ENCODE measurements at places on chromosomes 3 and 15. TPM values are rescaled to one million over a fixed set of nuclear protein-coding genes. Genes with fewer than 3 reads are reported as not detected.
A peak's percentile ranks its signal among the peaks of the same experiment; 100 is the strongest.

TMCO5A gene
- not detected for total RNA-seq

SPRED1 gene
- total RNA-seq, result 32.6 TPM

GRCh38 chr15:25711164-25711563 lies 152.0 kb downstream of the ATP10A start:
- H3K36me3 ChIP-seq, result no peaks in the 10 kb centered on the region
- DNase-seq, result no peak
- H3K27me3 ChIP-seq, result no peaks in the 10 kb centered on the region
- no peaks in the 10 kb centered on the region for H3K4me1 ChIP-seq

GRCh38 chr3:129415830-129416229 lies 12.6 kb downstream of the EFCAB12 start:
- no peaks in the 10 kb centered on the region for H3K4me1 ChIP-seq
- no peak for DNase-seq
- no peak overlapping the region for H3K27ac ChIP-seq
- no peaks in the 10 kb centered on the region for H3K27me3 ChIP-seq

DNA sequence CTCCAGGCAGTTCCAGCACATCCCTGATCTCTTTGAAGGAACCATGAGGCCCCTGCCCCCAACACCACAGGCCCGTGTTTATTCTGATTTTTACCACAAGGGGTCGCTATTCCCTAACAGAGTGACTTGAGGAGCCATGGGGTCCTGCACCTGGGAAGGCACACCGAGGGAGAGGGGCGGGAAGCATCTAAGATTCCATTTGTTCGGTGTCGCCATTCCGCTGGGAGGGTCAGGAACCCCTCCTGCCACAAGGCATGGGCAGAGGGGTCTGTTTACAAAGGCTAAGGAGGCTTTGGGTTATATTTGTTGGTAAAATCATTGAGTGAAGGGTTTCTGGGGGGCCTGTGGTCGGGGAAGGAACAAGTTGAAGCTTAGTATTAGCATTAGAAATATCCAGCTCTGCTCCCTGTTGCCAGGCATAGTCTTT lies 77.1 kb downstream of the WDR76 start:
- peak; percentile 94 for DNase-seq
- no peak overlapping the region for H3K4me3 ChIP-seq
- H3K4me1 ChIP-seq, result peaks cover 2% of the 10 kb centered on the region

GRCh38 chr3:123802007-123802625 lies 82.0 kb downstream of the MYLK start:
- no peaks in the 10 kb centered on the region for H3K36me3 ChIP-seq
- no peaks in the 10 kb centered on the region for H3K27me3 ChIP-seq
- H3K4me3 ChIP-seq, result no peak overlapping the region
- no peak for DNase-seq
- no peaks in the 10 kb centered on the region for H3K4me1 ChIP-seq
- H3K27ac ChIP-seq, result no peak overlapping the region

DNA sequence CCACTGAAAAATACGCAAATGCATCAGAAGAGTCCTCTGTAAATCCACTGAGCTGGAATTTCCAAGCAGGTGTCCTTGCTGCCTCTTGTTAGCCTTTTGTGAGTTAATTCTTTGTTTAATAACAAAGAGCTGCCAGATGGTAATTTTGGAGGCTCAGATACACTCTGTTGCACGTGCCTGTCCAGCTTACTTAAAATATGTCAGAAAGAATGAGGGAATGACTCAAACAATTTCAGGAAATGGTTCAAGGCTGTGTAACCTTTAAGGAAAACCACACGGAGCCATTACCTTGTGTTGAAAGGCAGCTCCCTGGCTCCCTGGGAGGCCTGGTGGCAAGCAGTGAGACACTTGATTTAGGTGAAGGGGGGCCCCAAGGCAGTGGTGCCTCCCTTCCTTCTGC lies 302.2 kb upstream of the CTDSPL start:
- no peaks in the 10 kb centered on the region for H3K27me3 ChIP-seq
- no peak for DNase-seq
- H3K36me3 ChIP-seq, result no peaks in the 10 kb centered on the region
- no peak overlapping the region for H3K4me3 ChIP-seq

DNA sequence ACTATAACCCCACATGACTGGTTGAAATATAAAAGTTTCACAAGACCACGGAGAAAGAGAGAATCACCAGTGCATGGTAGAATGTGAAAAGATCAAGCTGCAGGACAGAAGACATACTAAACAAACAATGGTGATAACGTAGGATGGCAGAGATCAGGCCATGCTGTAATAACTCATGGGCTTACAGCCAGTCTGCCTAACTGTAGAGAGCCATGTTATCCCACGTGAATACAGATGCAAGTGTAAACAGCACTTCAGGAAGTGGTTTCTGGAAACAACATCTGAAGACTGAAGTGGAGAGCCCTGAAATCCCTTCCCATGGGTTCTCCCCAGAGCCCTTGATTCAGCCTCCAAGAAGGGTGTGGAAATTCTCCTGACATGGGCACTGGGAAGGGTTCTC lies 103.2 kb upstream of the SLCO2A1 start:
- no peaks in the 10 kb centered on the region for H3K27me3 ChIP-seq
- H3K27ac ChIP-seq, result no peak overlapping the region
- no peaks in the 10 kb centered on the region for H3K4me1 ChIP-seq
- H3K4me3 ChIP-seq, result no peak overlapping the region

GRCh38 chr15:63340878-63341277 lies 40.8 kb downstream of the CA12 start:
- peaks cover 25% of the 10 kb centered on the region for H3K4me1 ChIP-seq
- DNase-seq, result no peak
- H3K36me3 ChIP-seq, result no peaks in the 10 kb centered on the region
- H3K4me3 ChIP-seq, result no peak overlapping the region
- H3K27ac ChIP-seq, result no peak overlapping the region
- H3K27me3 ChIP-seq, result no peaks in the 10 kb centered on the region

GRCh38 chr3:50620820-50621219 lies 3.9 kb downstream of the MAPKAPK3 start:
- no peak for DNase-seq
- peaks cover 7% of the 10 kb centered on the region for H3K4me1 ChIP-seq
- H3K36me3 ChIP-seq, result no peaks in the 10 kb centered on the region
- no peak overlapping the region for H3K27ac ChIP-seq
- H3K27me3 ChIP-seq, result no peaks in the 10 kb centered on the region

GRCh38 chr3:94481226-94481898 lies 418.5 kb downstream of the NSUN3 start:
- no peaks in the 10 kb centered on the region for H3K4me1 ChIP-seq
- no peaks in the 10 kb centered on the region for H3K36me3 ChIP-seq
- no peak overlapping the region for H3K27ac ChIP-seq

GRCh38 chr3:191985691-191986090 lies 524.7 kb downstream of the PYDC2 start:
- H3K27me3 ChIP-seq, result no peaks in the 10 kb centered on the region
- no peaks in the 10 kb centered on the region for H3K36me3 ChIP-seq
- no peak for DNase-seq
- H3K4me1 ChIP-seq, result no peaks in the 10 kb centered on the region
- H3K4me3 ChIP-seq, result no peak overlapping the region

DNA sequence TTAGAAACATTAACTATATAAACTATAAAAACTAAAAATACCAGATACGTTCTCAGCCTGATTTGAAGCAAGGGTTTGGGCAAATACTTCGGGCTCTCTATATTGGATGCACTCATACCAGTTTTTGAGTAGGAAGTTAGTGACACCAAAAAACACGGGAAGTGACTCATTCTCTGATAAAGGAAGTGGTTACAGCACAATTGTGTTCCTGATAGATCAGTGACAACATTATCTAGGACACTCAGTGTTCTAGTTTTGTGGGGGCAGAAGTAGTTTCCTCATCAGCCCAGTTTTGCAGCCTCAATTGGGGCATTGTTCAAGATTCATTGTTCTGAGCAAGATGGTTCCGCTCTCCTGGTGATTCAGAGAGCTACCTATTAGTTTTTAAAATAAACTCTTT lies 469.6 kb upstream of the DPPA4 start:
- DNase-seq, result no peak
- no peaks in the 10 kb centered on the region for H3K36me3 ChIP-seq
- no peaks in the 10 kb centered on the region for H3K27me3 ChIP-seq
- H3K27ac ChIP-seq, result no peak overlapping the region

- no peaks in the 10 kb centered on the region for H3K4me1 ChIP-seq
- DNase-seq, result no peak
- no peaks in the 10 kb centered on the region for H3K27me3 ChIP-seq
- no peak overlapping the region for H3K27ac ChIP-seq
Observed at GRCh38 chr3:33652736-33653135, 65.3 kb downstream of the CLASP2 start.

DNA sequence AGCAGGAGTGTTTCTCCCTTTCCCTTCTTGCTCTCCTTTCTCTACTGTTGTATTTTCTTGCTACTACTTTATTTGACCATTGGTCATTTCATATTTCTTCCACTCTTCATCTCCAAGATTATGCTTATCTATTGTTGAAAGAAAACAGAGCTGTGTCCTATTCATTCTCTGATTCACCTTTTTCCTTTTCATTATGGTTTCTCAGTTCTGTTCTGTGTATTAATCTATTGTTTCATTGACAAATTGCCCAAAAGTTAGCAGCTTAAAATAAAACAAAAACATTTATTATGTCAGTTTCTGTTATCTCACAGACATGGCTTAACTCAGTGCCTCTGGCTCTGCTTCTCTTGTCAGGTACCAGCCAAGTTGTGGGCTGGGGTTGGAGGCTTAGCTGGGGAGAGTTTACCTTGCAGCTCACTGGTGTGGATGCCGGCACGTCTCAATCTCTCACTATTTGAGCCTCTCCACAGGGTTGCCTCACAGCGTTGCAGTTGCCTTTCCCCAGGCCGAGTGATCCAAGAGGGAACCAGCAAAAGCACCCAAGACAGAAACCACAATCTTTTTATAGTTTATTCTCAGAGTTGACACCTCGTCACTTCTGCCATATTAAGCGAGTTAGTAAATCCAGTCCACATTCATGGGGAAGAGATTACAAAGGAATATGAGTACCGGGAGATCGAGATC lies 36.9 kb upstream of the FILIP1L start:
- no peaks in the 10 kb centered on the region for H3K4me1 ChIP-seq
- no peaks in the 10 kb centered on the region for H3K27me3 ChIP-seq
- H3K27ac ChIP-seq, result no peak overlapping the region
- DNase-seq, result no peak
- H3K4me3 ChIP-seq, result no peak overlapping the region

DNA sequence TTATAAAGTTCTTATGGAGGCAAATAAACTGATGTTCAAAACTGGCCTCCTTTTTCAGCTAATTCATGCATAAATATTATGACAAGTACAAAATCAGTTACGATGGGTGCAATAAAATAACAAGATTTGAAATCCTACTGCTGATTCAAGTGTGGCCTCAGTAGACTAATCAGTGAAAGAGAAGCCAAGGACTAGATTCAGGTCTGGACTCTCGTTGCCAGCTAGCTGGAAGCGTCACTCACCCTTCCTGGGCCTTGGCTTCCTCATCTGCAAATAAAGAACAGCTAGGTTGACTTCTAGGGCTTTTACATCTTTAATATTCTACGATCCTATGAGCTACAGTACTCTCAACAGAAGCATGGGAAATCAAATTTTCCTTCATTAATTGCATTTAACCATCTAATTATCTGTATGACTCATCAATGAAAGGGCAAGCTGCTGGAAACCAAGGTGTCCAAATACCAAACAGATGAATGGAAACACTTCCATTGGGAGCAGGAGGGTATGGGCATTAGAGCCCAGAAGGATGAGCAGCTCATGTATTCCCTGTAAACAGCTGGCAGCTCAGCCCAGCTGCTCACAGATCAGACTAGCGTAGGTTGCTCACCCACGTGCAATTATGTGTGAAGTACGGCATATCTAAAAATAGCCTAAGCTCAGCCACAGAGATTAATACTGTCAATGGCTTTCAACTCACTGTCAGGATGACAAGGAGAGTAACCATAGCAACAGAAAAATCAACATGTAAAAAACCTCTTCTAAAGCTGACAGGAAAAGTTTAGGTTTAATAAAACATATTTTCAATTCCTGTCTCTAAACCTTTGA lies 294.8 kb downstream of the PLCL2 start:
- no peaks in the 10 kb centered on the region for H3K27me3 ChIP-seq
- DNase-seq, result no peak

DNA sequence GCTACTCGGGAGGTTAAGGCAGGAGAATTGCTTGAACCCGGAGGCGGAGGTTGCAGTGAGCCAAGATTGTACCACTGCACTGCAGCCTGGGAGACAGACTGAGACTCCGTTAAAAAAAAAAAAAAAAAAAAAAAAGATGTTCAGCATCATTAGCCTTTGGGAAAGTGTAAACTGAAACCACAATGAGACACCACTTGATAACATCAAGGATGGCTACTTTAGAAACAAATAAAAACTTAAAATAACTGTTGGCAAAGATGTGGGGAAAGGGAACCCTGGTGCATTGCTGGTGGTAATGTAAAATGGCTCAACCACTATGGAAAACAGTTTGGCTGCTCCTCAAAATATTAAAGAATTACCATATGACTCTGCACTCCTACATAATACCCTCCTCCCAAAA lies 1.9 kb downstream of the LEO1 start:
- no peak overlapping the region for H3K27ac ChIP-seq
- H3K36me3 ChIP-seq, result peaks cover 8% of the 10 kb centered on the region
- H3K27me3 ChIP-seq, result no peaks in the 10 kb centered on the region
- no peaks in the 10 kb centered on the region for H3K4me1 ChIP-seq
- DNase-seq, result no peak
- no peak overlapping the region for H3K4me3 ChIP-seq

DNA sequence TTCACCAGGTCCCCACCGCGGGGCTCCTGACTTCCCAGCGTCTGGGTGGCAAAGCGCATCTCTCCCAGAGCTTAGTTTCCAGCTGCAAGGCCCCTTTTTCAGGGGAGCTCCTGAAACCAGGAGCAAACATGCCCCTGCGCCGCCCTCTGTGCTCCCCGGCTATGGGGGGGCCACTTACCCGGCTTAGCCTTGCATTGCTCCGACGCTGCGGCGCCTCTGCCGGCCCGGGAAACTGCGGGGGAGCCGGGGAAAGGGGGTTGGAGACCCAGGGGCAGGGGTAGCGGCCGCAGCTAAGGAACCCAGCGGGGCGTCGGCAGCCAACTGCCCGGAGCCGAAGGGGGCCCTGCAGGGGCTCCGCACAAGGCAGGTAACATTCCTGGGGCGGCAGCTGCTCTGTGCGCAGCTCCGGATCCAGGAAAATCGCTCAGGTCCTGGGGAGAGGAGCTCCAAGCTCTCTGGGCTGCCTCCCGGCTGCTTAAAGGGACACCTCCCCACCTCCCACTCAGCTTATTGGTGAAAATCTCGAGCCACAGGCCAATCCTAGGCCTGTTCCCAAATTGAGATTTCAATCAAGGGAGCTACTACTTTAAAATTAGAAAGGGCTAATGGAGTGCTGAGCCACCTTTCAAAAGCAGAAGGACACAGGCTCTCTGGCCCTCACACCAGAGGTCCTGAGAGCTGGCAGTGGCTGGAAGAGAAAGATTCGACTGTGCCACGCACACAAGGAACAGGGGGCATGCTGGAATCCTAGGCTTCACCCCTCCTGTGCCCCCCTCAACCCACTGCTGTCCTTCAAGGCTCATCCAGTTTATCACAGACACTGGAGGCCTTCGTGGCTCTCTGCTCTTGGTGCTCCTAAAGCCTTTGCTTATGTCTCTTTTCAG lies 42.7 kb upstream of the PRICKLE2 start:
- no peaks in the 10 kb centered on the region for H3K27me3 ChIP-seq
- peak; percentile 77 for DNase-seq
- H3K27ac ChIP-seq, result no peak overlapping the region
- peak overlapping the region; percentile 67 for H3K4me3 ChIP-seq

Data from H1 (cell line).